SJSA1 (cell line): ENCODE measurements at places on chromosomes 11 and 22. TPM values are rescaled to one million over a fixed set of nuclear protein-coding genes. Genes with fewer than 3 reads are reported as not detected.
A peak's percentile ranks its signal among the peaks of the same experiment; 100 is the strongest.

OR5T1 gene
- not detected in 2 replicates for total RNA-seq

GRCh38 chr11:61445516-61445915 is 15.6 kb downstream of the SDHAF2 start:
- DNase-seq = no peak

- DNase-seq = no peak
These were observed 659 bp upstream of the TEAD1 start for GRCh38 chr11:12673601-12673923.

DNA sequence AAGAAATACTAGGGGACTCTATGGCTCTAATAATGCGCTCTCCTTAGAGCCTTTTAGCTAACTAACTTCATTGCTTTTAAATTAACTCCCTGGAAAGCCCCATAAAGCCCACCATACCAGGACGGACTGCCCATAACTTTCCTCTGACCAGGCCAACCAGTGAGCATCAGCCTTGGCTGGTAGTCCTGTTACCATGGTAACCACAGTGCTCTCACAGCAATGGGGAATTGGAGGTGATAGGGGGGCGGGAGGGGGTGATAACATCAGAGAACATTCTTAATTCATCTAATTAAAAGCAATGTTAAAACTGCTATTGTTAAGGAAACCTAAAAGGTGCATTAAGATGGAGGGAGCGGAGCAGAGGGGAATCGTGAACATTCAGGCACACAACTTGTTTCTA is 27.2 kb upstream of the CHRM4 start:
- DNase-seq = no peak

- peak; percentile 14 for DNase-seq
These were observed 5.2 kb downstream of the BET1L start for GRCh38 chr11:201966-202365.

DNA sequence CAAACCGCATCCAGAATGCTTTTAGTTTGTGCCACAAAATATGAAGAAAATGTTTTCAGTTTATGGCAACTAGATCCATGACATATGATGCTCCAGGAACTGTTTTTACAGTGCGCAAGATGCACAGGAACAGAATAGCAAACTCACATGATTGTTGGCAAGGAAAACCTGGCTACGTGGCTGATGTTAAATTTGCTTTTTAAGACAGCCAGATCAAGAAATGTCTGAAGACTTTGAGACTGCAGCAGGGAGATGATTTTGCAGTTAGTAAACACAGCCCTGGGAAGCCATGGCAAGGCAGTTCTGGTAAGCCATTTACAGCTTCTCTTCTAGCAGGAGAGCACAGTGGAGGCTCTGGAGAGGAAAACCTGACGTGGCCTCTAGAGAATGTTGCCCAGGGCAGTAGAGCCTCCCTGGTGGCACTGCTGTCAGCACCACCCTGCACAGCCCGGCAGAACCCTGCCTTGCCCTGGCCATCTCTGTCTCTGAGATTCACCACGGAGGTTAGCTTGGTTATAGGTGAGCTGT is 69.8 kb upstream of the TNRC6B start:
- peak; percentile 50 for DNase-seq

GRCh38 chr11:125111001-125111342 is 454 bp downstream of the TMEM218 start:
- DNase-seq = no peak

NAALADL1 gene
- not detected in 2 replicates for total RNA-seq

DNA sequence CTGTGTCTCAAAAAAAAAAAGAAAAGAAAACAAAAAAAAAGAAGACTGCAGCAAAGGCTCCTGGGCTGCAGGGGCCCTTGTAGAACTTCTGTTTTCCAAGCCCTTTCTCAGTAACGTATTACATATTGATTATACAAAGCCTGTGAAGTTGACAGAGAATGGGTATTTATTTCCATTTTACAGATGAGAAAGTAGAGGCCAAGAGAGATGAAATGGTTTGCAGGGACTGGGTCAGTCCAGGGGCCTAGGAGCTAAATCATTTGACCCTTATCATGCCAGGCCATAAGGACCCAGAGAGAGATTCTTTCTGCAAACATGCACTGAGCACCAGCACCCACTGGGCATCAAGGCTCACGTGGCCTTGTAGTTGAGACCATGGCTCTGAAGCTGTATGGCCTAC is 4.5 kb downstream of the PPP2R5B start:
- no peak for DNase-seq

RTN4RL2 gene
- total RNA-seq = not detected in 2 replicates

DNA sequence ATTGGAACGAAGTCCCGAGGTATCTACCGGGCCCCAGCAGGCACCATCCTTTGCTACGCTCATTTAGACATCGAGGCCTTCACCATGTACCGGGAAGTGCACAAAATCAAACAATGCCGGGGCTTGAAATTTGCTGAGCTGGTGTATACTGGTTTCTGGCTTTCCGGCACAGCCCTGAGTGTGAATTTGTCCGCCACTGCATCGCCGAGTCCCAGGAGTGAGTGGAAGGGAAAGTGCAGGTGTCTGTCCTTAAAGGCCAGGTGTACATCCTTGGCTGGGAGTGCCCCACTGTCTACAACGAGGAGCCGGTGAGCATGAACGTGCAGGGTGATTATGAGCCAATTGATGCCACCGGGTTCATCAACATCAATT is 158.8 kb upstream of the GUCY1A2 start:
- no peak for DNase-seq

MS4A12 gene
- not detected in 2 replicates for total RNA-seq

KCTD14 gene
- total RNA-seq = 2.3 and 7.7 TPM in 2 replicates
